GM12865 (cell line): ENCODE measurements at places on chromosomes 6 and 20.

- no peak for DNase-seq
Measured at GRCh38 chr6:32189069-32189741, 797 bp downstream of the PBX2 start.

DNA sequence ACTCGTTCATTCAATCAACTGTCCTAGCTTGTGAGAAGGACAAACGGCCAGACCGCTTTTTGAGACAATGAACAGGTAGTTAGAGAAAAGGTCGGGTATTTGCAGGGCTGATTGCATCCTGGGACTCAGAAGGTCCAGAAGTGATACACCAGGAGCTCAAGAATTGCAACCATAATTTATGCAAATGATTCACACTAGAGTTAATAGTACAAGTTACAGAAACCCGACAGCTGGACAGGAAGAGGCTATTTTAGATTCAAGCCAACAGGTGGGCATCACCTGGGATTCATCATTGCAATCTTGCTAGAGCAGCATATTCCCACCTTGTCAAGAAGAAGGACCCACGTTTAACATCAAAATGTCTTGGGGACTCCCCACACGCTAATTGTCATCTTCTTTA is 83.5 kb downstream of the TNFAIP3 start:
- DNase-seq = peak; percentile 56

DNA sequence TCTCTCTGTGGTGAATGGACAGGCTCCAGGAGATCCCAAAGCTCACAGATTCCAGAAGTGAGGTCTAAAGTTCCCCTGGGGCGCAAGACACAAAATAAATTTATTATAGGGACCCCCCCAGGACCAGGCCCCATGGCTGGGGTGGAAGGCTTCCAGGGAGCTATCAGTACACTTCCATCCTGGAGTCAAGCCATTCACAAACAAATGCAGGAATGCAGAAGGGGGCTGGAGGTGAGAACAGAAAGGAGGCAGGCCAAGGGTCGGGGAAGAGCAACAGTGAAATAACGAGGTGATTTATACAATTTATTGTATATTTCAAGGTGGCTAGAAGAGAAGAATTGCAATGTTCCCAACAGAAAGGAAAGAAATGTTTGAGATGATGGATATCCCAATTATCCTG is 126.9 kb downstream of the LY86 start:
- DNase-seq = no peak

DNA sequence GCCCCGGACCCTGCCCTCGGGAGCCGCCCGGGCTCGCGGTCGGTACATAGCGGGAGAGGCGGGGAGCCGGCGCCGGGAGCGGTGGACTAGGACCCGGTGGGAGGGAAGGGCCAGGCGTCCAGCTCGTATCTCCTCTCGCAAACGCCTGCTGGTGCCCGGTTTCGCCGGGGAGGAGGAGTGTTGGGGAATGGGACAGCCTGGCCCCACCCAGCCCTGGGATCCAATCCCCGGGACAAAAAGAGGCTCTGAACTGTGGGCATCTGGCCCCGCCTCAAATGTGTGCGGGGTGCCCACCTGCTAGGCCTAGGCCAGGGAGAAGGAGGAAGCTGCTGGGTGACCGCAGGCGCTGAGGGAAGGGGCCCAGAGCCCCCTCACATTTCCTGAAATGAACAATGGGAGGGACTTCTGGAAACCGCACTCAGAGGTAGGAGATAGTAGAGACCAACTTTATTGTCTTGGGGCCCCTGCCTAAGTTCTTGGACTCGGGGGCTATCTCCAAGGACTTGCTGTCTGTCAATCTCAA is at the start of gene KCNK17:
Gene KCNK17, minus strand, starts transcription at position 147 of the 523 bp plus-strand sequence. Its CDS starts 99 bp downstream, at position 48.
- no peak for DNase-seq

DNA sequence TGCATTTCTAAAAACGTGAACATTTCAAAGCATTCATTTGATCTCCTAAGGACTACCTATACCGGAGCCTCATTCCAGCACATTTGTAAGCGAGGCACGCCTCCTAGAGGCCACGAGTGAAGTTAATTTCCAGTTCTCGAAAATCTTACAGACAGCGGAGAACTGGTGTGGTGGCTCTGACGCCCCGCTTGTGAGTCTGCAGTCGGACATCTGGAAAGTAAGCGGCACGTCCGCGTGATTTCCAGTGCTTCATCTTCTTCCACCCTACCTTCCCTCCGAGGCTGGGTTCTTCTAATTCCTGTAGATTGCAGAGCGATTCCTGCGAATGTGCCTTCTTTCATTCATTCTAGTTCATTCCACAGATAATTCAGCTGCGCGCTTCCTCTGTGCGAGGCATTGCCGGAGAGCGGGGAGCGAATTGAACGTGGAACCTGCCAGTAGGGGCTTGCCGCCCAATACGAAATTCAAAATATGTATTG is 810 bp upstream of the PRIM2 start:
- DNase-seq = peak; percentile 94
